Naive thymus-derived CD4-positive, alpha-beta T cell (primary cell): ENCODE measurements at places on chromosomes 6 and 20. TPM values are rescaled to one million over a fixed set of nuclear protein-coding genes. Genes with fewer than 3 reads are reported as not detected.

GRCh38 chr6:165676435-165677068 lies 13.5 kb upstream of the PDE10A start:
- DNase-seq: no peak
- no peak overlapping the region for H3K4me3 ChIP-seq
- H3K27ac ChIP-seq: no peak overlapping the region
- no peaks in the 10 kb centered on the region for H3K4me1 ChIP-seq

DNA sequence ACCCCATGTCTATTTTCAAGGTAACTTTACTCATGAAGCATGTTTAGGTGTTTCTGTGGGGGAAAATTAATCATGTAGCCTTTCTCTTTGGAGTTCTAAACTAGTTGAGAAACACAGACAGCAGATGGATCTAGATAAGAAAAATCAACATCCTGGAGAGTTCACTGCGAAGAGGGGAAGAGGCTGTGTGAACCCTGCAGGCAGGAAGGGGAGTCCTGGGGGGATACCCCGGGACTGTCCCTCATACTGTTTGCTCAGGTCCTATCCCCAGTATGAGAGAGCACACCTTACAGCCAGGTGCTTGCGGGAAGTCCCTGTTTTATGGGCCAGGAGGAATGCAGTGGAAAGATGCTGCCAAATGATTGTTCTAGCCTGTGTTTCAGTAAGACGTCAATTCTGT lies 32.7 kb downstream of the CHMP4B start:
- peaks cover 7% of the 10 kb centered on the region for H3K4me1 ChIP-seq
- H3K4me3 ChIP-seq: no peak overlapping the region
- H3K36me3 ChIP-seq: no peaks in the 10 kb centered on the region
- DNase-seq: peak; percentile 54

GRCh38 chr6:159312206-159312605 lies 143.0 kb downstream of the FNDC1 start:
- no peaks in the 10 kb centered on the region for H3K27me3 ChIP-seq
- H3K4me3 ChIP-seq: no peak overlapping the region
- DNase-seq: no peak
- no peak overlapping the region for H3K27ac ChIP-seq
- H3K36me3 ChIP-seq: no peaks in the 10 kb centered on the region
- H3K4me1 ChIP-seq: no peaks in the 10 kb centered on the region

DNA sequence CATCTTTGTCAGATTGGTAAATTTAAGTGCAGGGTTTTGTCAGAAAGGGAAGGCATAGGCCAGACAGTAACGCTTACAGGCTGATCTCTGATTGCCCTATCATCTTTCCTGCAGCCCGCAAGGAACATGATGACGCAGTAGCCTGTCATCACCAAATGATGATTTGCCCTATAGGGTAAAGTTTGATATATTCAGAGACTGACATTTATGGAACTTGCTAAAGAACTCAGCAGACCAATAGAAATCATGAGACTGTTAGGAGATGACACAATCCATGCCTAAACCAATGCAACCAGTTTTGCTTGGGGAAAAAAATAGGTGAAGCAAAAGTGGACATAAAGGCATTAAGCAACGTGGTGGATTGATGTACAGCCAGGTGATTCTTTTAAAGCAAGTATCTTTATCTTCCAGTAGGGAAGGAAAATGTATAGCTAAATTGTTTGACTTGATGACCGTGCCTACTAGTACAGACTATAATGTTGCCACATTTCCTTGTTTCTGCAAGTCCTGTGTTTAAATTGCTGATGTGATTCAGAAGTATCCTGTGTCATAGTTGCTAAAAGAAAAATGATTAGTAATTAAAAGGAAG lies 2.4 kb downstream of the NUS1 start:
- H3K36me3 ChIP-seq: no peaks in the 10 kb centered on the region
- peaks cover 24% of the 10 kb centered on the region for H3K4me1 ChIP-seq
- DNase-seq: no peak
- H3K27me3 ChIP-seq: no peaks in the 10 kb centered on the region

DNA sequence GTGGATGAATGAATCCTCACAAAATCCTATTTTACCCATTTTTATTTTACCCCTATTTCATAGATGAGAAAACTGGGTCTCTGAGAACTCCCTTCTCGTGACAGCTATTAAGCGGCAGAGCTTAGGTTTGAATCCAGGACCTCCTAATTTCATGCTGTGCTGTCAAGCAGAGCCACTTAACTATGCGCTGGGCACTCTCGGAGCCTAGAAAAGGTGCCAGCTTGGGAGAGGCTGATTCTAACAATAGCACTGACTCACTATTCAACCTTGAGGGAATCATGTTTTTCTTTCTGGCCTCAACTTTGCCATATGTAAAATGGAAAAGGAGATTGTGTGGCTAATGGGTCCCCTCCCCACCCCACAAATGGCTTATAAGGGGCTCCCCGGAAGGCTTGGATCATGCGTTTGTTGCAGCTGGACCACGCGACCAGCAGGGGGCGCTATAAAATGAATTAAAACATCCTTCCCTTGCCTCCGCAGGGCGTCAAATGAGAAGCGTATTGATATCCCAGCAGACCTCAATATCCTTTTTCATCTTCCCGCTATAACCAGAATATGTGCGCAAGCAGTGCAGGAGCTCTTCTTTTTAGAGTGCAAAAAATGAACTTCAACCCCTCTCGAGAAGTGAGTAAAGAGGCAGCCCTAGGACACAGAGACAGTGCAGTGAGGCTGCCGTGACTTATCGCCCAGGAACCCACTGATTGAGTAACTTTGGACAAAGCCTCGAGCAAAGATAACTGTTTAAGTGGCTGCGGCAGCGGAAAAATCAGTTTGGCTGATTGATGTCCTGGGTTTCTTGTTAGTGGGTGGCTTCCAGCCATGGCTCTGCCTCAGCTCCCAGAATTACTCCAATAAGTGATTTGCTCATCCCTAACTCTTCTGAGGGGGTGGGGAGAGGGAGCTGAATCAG lies 12.8 kb upstream of the PDYN start:
- no peaks in the 10 kb centered on the region for H3K36me3 ChIP-seq
- H3K4me3 ChIP-seq: no peak overlapping the region
- H3K27me3 ChIP-seq: peaks cover 3% of the 10 kb centered on the region

DNA sequence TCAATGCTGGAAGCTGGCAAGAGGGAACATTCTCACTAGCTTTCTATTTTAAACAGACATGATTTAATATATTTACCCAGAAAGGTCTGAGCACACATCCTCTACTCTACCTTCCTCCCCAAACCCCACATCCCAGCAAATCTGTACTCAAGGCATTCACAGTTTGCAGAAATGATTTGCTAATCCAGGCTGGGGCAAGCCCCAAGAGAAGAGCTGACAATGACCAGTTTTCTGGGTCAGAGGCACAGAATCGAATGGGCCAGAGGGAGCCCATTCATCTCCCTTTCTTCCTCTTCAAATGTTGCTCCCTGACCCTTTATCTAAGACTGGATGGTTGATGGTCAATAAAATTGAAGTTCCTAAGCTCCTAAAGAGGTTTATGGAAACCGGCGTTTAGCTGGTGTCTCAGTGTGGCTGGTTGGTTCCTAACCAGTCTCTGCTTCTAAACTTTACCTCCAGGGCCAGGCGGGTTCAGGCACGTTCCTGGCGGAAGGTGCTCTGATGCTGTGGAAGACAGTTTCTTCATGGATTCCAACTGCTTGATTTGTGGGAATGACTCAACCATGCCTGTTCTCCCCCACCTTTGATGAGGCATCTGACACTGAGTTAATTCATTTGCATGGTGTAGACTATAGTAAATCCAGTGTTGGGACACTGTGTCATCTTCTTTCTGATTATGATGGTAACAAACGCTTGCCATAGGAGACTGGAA lies 96.4 kb upstream of the IYD start:
- no peak overlapping the region for H3K27ac ChIP-seq
- no peaks in the 10 kb centered on the region for H3K36me3 ChIP-seq
- no peak for DNase-seq
- no peaks in the 10 kb centered on the region for H3K4me1 ChIP-seq
- H3K4me3 ChIP-seq: no peak overlapping the region
- no peaks in the 10 kb centered on the region for H3K27me3 ChIP-seq

SMOC2 gene
- not detected for total RNA-seq

LIME1 gene
- total RNA-seq: 96.8 TPM

MATN4 gene
- not detected for total RNA-seq

MYLK4 gene
- 0.67 TPM for total RNA-seq
